ENCODE measurements at places on chromosomes 1 and 21.

DNA sequence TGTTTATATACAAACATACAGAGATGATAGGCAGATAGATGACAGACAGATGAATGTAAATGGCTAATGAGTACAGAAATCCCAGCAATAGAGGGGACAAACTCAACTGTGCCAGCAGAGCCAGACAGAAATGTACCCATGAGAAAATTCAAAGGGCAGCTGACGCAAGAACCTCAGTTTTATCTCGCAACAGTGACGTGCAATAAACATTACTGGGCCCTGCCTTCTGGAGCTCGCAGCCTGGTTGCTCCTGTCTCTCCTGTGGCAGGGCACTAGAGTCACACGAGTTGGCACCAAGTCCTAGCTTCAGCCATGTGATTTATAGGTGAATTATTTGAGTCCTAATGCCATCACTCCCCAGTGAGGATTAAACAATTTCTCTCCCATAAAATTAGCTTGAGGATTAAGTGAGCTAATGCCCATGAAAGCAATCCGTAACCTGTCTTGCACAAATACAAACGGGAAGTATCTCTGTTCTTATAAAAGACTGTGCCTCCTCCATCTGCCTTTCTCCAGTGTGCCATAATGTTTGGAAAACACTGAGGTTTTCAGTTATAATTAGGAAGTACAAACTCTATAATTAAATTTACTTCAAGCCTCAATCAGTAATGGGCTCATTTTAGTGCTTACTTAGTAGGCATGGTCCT is 50.7 kb downstream of the VAV3 start:
- no peak for DNase-seq

GRCh38 chr1:36768486-36769178 is 265.7 kb downstream of the GRIK3 start:
- DNase-seq: no peak

DNA sequence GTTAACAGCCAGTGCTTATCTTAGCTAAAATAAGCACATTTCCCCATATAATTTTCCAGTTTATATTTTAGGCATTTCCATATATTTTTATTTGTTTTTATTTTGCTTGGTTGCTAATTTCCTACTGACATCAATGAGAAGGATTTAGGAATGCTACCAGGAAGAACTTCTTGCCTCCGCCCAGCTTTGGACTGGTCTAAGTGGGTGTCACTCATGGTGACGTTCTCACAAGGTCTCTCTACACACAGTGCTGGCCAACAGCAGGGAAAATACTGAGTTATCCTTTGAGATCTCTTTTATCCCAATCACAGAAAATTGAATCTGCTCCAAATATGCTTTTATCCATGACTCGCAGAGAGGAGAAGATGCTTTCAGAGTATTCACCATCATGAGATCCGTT is 13.2 kb downstream of the MX1 start:
- DNase-seq: no peak

DNA sequence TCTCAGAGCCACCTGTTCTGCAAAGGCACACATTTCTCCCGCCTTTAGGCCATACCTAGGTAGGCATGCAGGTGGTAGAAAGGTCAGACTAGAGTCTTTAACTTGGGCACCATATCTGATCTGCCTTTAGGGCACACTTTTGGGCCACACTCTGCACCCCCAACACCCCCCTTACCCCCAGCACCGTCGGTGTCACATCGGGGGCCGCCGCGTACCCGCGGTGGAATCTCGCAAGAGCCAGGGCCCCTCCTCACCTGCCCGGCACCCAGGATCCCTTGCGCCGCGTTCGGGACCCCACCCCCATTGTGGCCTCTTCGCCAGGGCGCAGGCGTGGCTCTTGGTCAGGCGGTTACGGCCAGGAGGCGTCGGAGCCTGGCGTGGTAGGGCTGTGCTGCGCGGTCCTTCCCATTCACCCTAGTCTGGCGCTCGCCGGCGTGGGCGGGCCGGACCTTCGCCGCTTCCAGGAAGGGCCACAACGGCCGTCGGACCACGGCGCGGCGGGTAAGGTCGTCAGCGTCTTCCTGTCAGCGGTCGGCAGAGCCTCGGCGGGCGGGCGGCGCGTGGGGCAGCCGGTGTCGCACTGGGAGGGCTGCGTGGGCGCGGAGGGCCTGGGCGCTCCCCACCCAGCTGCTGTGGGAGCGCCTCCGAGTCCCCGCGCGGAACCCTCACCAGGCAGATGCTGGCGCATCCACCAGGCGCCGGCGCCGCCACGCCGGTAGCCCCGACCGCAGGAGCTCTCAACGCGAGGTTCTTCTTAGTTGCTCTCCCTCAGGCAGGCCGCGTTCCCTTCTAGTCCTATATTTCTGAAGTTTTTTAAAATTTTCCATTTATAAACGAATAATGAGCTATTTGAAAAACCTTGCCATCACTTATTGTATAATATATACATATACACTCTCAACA is at the start of gene DNAH14:
DNAH14 (plus strand) TSS at position 341 of the 903 bp plus-strand sequence. CDS start 23,028 bp downstream, outside the sequence.
- no peak for DNase-seq

GRCh38 chr21:42465803-42466127 is 30.3 kb downstream of the RSPH1 start:
- no peak for DNase-seq

DNA sequence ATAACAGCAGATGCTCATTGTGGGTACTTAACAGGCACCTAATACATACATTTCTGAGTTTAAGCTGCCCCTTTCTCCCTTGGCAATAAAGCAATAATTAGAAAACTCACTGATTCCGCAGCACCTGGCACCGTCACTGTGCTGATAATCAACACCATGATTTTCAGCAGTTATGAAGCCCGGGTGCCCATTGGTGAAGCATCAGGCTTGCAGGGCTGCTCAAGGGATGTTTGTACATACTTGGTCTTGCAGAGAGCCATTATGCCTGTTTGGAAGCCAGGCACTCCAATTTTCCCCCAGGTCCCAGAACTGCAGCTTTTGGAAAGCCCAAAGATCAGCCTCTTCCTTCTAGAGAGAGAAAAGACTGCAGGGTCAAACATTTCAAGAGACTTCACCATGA is 44.3 kb downstream of the OLIG1 start:
- no peak for DNase-seq

DNA sequence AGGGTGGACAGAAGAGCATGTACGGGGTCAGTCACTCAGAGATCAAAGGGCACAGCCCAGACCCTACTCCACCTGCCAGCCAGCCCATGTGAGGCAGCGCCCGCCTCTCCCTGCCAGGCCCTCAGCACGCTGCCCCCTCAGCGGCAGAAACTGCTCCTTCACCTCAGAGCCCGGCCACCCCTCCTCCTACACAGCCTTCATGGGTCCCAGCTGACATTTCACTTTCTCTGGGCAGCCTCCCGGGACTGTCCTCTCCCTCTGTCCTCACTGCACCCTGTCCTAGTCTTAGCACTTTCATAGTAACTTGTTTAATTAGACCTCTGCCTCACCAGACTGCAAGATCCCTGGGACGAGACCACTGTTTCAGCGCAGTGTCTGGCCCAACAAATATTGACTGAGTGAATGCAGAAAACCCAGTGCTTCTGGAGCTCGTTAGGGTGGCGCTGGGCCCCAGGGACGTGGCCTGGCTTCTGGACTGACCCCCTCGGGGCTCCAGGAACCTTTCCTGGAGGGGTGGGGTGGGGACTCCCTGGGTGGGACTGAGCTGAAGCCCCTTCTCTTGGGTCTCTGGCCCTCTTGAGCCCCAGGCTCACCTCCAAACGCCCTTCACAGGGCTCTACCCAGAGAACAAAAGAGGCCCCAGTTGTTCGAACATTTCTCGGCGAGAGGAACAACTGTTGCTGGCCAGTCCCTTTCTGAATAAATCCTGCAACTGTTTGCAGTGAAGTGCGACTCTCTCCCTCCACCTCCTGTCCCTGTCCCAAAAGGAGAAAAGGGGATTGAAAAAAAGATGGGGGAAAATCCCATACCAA is 114.9 kb downstream of the CASZ1 start:
- DNase-seq: no peak

GRCh38 chr1:171769754-171770153 is 11.7 kb upstream of the METTL13 start:
- no peak for DNase-seq

DNA sequence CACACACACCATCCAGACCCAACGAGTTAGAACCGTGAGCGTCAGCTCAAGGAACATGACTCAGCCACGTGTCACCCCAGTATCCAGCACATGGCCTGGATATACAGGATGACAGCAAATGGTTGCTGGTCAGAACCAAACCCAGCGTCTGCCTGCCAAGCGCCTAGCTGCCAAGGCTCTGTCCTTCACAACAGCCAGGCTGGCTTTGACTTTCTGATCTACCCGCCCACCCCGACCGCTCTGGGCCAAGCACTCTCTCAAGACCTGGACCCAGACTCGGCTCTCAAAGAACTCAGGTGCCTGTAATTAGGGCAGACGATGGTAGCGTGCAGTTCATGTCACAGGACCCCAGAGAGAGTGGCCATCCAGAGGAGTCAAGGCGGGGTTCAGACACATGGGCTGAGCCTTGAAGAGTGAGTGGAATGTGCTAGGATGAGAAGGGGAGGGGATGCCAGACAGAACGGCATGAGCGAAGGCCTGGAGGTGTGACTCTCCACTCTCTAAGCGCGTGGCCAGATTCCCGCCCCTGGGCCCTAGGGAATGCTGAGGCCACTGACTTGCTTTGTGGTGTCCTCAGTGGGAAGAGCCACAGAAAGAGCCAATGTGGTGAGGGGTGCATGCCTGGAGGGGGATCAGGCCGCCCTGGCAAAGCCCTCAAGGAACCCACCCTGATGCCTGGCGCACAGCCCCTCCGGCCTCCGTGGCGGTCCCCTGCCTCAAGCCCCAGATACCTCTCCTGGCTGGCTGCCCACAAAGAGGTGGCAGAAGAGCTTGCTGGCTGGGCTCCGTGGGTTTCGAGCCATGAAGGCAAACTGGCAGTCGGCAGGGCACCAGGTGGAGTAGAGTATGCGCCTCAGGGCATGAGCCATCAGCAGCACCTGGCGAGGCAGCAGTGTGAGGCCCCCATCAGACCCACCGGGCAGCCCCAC is 7.0 kb downstream of the SH2D5 start:
- no peak for DNase-seq

GRCh38 chr1:119011116-119011515 is 23.0 kb upstream of the TBX15 start:
- no peak for DNase-seq

DNA sequence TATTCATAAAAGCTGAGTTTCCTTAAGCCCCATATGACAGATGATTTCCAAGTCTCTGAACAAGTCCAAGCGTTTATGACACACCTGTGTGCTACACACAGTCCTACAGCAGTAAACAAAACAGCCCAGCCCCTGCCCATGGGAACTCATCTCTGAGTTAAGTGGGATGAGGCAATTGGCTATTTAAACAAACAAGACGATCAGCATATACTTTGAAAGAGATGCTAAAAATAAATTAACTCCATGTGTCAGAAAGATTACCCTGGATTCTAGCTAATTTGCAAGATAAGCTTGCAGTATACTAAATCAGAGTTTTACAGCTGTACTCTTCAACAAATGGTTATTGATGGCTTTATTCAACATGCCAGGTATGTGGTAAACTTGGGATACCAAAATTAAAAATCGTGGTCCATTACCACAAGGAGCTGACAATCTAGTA is 7.0 kb downstream of the PSMG1 start:
- DNase-seq: no peak

GRCh38 chr1:115656461-115657077 is 14.8 kb downstream of the VANGL1 start:
- no peak for DNase-seq

DNA sequence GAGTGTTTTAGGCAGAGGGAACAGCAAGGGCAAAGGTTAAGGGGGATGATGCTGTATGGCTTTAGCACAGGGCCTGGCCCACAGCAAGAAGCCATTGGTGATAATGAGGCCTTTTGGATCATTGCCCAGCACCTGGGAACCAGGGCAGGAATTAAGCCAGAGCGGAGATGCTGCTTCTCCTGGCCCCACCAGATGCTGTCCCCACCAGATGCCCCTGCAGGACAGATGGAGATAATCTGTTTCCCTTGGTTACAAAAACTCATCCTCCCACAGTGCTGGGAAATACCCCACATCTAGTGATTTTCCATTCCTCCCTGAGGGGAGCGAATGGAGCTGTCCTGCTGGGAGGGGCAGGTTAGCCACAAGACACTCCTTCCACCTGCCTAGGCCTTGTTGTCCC is 18.8 kb downstream of the OPRD1 start:
- no peak for DNase-seq

- no peak for DNase-seq
Measured at GRCh38 chr1:147609358-147609757, 61.0 kb downstream of the ACP6 start.

- DNase-seq: no peak
Measured at GRCh38 chr1:4421986-4422385, 232.4 kb upstream of the AJAP1 start.

- DNase-seq: no peak
Measured at GRCh38 chr21:33246506-33246905, 16.8 kb downstream of the IFNAR2 start.

- no peak for DNase-seq
Measured at GRCh38 chr1:153842006-153842471, 66.8 kb downstream of the SLC27A3 start.

DNA sequence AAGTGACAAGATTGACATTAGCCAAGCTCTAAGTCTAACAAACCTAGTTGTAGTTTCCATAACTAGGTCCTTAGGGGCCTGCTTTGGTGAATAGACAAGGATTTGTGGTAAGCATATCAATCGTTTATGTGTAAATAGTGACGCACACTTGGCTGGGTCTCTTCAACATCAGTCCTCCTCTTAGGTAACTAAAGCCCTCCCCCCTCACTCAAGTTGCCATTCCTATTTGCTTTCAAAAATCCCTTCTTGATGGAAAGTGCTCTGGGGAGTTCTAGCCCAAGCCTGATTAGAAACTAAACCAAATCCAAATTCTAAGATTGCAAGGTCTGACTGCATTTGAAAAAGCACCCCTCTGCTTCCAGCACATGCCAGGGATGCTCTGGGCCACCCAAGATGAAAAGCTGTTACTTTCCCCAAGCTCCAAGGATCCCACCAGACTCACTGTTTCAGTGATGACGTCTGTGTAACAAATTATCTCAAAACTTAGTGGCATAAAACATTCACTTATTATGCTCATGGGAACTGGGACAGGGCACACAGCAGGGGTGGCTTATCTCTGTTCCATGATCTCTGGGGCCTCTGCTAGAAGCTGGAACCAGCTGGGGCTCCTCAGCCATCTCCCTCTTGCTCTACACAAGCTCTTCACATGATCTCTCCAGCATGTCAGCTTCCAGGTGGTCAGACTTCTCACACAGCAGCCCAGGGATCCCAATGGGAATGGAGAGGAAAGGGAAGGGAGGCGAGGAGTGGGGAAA is 74.1 kb downstream of the RRAGC start:
- DNase-seq: no peak

GRCh38 chr1:113275691-113276090 is 114.6 kb upstream of the MAGI3 start:
- DNase-seq: no peak
